MV-4-11 (cell line): ENCODE measurements at places on chromosomes 4 and X.
A peak's percentile ranks its signal among the peaks of the same experiment; 100 is the strongest.

- DNase-seq = no peak
Observed at GRCh38 chrX:29870608-29871007, 344.8 kb upstream of the MAGEB2 start.

- peak; percentile 23 for DNase-seq
Observed at GRCh38 chr4:15018361-15018760, 16.1 kb downstream of the CPEB2 start.

- peak; percentile 37 for DNase-seq
Observed at GRCh38 chrX:155612312-155613224, at the start of gene TMLHE. TSS of gene TMLHE (minus strand) at chrX:155612952. CDS start at chrX:155545276, 67,676 bp downstream.

DNA sequence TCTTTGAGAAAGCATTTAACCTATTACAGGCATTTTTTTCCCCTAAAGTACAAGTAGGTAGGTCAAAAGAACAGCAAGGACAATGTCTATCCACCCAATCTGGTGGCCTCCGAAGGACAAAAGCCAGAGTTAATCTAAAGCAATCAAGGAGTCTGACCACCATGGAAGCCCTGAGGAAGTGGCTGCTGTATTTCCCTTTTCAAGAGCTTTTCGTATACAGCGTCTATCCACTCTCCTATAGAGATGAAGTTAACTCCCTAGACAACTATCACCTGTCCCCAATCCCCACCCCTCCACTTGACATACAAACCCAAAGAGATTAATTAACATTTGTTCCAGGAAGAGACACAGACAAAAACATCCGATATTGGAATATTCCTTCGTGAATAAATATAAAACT is 85.5 kb downstream of the SNCA start:
- no peak for DNase-seq

- no peak for DNase-seq
Observed at GRCh38 chr4:152803541-152803940, 23.8 kb downstream of the ARFIP1 start.

DNA sequence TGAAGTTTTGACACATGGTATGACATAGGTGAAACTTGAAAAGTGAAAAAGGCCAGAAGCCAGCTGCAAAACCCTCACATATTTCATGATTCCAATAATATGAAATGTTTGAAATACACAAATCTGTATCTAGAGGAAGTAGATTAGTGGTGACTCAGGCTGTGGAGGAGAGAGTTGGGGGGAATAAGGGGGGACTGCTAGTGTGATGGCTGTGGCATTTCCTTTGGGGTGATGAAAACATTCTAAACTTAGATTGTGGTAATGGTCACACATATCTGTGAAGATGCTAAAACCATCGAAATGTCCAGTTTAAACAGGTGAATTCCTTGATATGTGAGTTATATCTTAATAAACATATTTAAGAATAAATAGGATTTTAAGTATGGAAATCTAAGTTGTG is 343.5 kb upstream of the SFRP2 start:
- DNase-seq = no peak

DNA sequence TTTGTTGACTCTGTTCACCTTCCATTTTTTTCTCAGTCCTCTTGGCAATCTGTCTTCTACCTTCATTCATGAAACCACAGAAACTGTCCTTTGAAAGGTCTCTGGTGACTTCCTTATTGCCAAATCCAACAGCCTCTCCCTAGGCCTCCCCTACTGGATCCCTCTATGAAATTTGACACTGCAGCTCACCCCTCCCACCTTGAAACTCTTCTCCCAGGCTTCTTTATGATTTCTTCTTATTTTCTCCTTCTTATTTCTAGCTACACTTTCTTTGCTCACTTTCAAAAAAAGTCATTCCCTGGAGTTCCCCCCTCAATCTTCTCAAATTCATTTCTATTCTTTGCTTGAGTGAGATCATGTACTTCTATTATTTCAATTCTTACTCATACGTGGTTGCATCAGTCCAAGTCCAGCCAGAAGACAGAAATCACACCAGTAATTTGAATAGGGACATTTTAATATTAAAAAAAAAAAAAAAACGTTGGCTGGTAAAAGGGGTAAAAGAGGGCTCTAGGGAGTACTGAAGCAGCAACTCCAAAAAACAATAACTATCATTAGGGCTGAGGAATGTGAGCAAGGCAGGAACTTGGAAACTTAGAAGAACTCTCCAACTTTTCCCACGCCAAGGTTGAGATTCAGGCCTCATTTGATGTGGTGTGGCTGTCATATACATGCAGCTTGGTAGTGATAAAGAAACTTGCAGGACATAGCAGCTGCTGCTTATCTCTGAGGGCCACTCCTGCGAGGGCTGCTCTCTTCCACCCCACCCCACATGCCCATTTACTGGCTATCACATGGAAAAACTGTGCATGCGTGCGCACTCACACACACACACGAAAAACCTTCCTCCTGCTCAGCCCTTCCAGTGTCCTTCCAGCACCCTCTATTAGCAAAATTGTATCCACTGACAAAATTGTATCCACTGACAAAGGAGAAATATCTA is 169.8 kb upstream of the GALNT7 start:
- DNase-seq = peak; percentile 62

DNA sequence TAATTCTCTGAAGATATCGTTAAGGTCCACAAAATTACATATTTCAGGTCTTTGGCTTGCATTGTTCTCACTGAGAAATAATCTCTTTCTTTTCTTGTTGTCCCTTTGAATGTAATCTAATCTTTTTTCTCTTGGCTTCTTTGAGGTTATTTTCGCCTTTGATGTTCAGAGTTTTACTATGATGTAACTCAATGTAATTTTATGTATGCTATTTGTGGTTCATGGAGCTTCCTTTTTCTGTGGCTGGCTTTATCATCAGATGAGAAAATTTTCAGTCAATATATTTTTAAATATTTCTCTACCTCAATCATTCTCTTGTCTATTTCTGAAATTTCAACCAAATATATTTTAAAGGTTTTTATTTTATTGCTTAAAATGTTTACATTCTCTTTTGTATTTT is 672.2 kb downstream of the TRAM1L1 start:
- peak; percentile 4 for DNase-seq

DNA sequence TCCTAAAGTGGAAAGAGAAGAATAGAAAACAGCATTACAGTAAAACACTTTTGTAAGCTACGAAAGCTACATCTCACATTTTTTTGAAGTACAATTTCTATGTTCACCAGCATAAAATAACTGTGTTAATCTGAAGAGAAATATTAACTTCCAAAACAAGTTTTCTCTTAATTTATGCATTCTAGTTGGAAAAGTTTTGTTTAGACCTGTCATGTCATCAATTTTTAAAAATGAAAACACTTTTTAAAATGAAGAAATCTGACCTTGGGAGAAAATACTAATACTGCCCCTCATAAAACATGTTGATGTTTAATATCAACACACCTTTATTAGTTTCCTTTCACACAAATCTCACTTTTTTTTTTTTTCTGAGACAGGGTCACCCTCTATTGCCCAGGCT is 45.2 kb downstream of the CCDC158 start:
- no peak for DNase-seq

- DNase-seq = no peak
Observed at GRCh38 chr4:93834249-93835066, 5.9 kb downstream of the ATOH1 start.

- DNase-seq = peak; percentile 33
Observed at GRCh38 chr4:185730849-185731608, 81.0 kb downstream of the SORBS2 start.

- no peak for DNase-seq
Observed at GRCh38 chr4:76538296-76538695, 103.3 kb downstream of the SHROOM3 start.

- no peak for DNase-seq
Observed at GRCh38 chr4:140931911-140932310, 175.7 kb upstream of the TBC1D9 start.

DNA sequence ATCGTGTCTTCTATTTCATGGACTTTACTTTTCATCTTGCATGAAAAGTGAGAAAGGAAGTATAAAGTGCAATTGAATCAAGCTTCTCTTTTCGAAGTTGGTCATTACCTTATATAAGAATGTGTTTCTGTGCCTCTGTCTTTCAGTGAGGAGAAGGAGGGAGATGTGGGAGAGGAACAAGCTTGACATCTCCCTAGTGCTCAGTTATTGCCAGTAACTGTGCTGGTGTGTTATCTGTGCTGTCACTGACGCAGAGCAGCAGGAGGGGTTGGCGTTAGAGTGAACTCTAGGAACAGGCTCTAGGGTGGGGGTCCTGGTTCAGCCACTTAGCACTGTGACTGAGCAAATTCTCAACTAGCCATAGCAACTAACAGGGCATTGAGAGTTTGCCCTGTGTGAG is 34.0 kb upstream of the TBC1D9 start:
- DNase-seq = no peak

- no peak for DNase-seq
Observed at GRCh38 chr4:133147286-133147821, 1.7 kb upstream of the PCDH10 start.

- no peak for DNase-seq
Observed at GRCh38 chr4:93475730-93476129, 352.8 kb upstream of the ATOH1 start.

DNA sequence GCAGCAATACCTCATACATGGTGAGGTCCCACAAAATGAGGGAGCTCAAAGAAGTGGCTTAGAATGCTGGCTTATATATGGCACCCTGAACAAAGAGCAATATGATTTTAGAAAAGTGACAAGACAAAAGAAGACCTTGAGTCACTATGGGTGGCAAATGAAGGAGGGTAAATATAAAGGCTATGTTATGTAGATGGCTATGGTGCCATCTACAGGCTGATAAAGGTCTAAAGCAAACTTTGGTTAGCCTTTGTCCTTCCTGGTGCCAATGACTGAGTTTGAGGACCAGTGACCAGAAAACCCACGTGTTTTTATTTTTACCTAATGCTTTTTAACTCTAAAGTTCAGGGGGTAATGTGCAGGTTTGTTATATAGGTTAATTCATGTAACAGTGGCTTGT is 151.8 kb downstream of the CCNG2 start:
- DNase-seq = peak; percentile 62

GRCh38 chrX:68443155-68443868 is 10.0 kb upstream of the OPHN1 start:
- peak; percentile 51 for DNase-seq

GRCh38 chr4:95599777-95600400 is 51.1 kb upstream of the UNC5C start:
- DNase-seq = peak; percentile 96

DNA sequence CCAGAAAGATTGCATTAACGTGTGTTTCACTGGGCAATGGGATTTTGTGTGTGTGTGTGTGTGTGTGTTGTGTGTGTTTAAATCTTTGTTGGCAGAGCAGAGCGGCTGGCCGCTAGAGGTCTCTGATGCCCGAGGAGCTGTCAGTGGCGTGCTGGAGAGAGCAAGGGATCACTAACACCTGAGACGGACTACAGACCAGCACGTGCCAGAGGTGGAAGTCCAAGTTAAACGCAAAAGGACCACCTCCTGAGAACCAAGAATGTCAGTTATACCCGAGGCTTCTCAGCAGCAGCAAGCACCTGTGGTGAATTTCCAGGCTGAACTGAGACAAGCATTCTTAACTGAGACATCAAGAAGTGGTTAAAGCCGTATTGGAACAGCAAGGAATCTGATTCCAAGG is 9.0 kb upstream of the SLC25A14 start:
- DNase-seq = peak; percentile 33

GRCh38 chr4:162793571-162793970 is 373.1 kb downstream of the NAF1 start:
- no peak for DNase-seq
